ENCODE measurements at places on chromosomes 12 and 14.
A peak's percentile ranks its signal among the peaks of the same experiment; 100 is the strongest.

GRCh38 chr12:82434392-82434911 lies 76.1 kb downstream of the METTL25 start:
- DNase-seq: no peak

GRCh38 chr14:53651096-53651740 lies 305.4 kb downstream of the BMP4 start:
- no peak for DNase-seq

DNA sequence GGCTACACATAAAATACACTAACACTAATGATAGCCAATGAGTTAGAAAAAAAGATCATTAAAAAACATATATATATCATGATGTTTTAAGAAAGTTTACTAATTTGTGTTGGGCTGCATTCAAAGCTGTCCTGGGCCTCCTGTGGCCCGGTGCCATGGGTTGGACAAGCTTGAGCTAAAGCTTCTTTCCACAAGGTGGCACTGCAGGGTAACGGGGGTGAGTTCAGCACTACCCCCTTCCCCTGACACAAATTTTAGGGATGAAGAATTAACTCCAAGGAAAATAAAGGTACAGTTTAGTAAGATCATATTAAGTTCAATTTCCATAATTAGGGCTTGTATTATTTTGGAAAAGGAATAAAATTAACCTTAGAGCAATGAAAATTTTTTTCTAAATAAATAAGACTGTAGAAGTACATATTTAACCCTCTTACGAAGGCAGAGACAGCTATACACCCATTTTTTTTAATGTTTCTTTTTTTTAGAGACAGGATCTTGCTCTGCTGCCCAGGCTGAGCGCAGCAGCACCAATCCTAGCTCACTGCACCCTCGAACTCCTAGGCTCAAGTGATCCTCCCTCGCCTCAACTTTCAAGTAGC lies 38.9 kb downstream of the PPP1R13B start:
- peak; percentile 41 for DNase-seq

DNA sequence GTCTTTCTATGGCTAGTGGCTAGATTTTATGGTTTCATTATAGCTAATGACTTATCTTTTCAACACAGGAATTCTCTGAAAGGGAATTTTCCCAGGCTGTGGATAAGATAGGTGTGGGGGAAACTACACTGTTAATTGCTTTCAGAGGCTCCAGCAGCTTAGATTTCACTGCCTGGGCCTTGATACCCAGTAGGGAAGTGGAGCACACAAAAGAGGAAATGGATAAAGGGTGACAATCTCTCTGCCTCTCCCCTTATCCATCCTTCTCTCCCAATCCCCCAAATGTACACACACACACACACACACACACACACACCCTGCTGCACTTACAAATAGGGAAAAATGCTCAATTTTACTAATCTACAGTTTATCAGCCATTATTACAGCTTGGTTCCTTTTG lies 19.1 kb downstream of the SIX4 start:
- DNase-seq: no peak

DNA sequence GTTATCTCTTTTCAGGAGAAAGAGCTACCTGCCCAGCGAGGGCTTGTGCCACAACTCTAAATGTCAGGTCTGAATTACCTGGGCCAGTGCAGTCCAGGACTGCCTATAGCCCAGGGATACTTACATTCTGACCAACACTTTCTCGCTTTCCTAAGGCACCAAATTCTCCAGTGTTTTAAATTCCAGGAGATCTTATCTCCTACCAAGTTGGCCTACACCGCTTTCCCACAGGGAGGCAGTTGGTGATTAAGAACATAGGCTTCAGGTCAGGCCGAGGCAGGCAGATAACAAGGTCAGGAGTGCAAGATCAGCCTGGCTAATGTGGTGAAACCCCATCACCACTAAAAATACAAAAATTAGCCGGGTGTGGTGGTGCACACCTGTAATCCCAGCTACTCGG lies 41.1 kb downstream of the RPS29 start:
- DNase-seq: no peak

DNA sequence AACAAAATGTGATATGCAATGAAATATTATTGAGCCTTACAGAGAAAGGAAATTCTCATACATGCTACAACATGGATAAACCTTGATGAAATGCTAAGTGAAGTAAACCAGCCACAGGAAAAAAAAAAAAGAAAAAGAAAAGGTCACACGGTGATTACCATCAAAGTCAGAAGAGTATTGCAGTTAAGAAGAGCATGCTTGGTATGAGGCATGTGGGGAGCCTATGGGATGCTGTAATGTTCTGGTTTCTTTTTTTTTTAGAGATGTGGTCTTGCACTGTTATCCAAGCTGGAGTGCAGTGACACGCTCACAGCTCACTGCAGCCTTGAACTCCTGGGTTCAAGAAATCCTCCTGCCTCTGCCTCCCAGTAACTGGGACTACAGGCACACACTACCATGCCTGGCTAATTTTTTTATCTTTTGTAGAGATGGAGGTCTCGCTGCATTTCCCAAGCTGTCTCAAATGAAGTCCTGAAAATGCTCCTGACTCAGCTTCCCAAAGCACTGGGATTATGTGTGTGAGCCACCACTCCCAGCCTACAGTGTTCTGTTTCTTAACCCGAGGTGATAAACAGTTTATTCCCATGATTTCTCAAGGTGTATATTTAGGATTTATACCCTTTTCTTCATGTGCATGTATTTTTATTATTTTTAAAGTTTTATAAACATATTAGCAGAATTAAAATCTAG lies 96.2 kb downstream of the SEC23A start:
- DNase-seq: no peak

- no peak for DNase-seq
These were observed 966 bp upstream of the PCBP2 start for GRCh38 chr12:53450936-53451335.

- DNase-seq: no peak
These were observed 75.1 kb upstream of the ST8SIA1 start for GRCh38 chr12:22409377-22410164.

DNA sequence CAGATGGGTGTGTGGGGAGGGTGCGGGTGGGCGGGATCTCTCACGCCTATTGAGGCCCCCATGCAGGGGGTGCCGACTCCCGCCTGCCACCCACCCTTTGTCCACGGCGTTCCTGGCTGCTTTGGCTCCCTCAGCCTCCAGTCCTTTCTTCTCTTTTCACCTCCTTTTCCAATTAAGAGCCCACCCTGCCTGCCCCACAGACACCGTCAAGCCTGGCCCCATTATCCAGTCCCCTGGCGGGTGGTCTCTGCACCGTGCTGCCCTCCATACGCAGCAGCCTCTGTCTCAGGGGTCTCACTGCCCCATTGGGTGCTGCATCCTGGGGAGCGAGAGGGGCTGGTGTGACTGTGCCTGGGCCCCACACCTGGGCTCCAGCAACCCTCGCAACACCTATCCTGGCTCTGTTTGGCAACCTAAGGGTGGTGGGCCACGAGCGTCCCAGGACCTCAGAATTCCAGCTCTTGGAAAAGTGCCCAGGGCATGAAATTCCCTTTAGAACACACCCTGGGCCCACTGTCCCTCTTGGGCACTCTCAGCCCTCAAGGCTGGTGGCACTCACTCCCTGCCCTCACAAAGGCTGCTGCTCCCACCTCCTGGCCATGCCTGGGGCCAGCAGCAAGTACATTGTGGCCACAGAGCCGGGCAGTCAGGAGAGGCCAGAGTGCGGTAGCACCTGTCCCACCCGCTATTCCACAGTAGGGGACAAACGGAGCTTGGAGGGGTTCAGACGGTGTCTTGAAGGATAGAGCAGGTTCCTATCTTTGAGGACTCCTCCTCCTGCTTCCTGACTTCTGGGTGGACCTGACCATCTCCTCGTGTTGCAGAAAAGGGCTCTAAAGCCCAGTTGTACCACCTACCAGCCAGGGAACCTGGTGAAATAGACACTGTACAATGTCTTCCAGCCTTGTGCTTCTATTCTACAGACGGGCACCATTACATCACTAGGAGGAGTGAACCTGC lies 114.1 kb downstream of the KIF26A start:
- no peak for DNase-seq

GRCh38 chr12:52344111-52344510 lies 22.9 kb upstream of the KRT83 start:
- no peak for DNase-seq

DNA sequence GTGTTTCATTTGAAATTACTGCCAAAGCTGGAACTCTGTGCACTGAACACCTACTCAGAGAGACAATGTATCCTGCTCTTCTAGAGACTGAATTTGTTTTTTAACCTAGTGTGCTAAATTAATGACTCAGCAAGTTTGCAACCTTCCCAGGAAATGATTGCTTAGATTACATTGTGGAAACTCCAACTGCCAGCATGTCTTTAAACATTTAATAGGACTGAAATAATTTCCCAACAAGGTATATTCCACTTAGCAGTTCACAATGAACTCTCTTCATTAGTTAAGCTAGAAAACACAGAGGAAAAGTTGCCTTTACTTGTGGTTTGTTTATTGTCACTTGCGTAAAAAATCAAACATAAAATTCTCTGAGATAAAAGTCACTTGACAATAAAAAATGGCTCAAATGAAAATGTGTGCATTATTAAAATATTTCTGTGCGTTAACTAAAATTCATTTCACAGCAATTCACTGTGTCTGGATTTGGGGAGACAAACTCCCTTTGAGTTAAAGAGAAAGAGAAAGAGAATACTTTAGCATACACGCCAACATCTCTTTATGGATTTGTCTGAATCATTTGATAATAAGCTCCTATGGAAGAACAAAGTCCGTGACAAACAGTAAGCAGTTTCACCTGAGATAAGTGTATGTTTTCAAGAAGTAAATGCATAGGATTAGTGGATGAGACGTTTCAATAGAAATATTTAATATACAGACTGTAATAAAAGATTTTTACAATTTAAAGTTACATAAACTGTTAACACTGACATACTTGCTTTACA lies 284.0 kb downstream of the PRKD1 start:
- no peak for DNase-seq

GRCh38 chr14:22847661-22848341 lies 11.4 kb downstream of the MMP14 start:
- DNase-seq: no peak

DNA sequence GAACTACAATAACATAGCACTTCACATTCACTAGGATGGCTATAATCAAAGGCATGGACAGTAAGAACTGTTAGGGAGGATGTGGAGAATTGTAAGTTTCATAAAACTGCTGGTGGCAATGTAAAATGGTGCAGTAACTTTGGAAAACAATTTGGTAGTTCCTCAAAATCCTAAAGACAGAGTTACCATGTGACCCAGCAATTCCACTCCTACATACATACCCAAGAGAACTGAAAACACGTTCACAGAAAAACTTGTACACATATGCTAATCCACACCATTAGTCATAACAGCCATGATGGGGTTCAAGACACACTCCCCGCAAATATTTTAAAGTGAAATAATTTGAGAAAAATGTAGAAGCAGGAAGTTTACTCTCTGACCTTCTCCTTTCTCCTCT lies 31.7 kb downstream of the GALC start:
- no peak for DNase-seq

DNA sequence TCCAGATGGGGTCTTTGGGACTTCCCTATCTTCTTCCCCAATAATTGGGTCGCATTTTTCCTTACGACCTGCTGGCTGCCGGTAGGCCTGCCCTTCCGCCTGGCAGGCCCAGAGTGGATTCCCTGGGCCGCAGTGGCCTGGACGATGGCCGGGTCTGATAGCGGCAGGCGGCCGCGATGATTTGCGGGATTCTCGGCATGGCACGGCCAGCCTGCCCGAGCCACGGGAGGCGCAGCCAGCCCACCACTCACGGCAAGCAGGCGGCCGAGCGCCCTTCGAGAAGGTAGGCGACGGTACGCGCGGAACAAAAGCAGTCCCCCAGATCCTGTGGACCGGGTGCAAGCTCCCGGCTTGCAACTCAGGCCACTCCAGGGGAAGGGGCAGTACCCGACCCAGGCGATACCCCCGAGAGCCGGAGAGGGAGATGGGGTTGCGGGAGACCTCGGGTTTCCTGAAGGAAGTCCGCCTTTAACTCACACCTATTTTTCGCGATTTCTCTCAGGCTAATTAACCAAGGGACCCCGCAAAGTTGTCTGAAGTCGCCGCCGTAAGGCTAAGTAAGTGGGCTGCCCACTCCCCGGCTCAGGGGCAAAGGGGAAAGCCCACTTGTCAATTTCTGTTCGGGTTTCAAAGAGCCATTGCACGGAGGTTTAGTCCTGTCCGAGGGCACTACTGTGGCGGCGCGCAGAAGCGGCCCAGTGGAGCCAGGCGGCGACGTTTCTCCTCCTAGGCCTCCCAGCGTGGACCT lies 1.4 kb upstream of the GSC start:
- no peak for DNase-seq

- DNase-seq: peak; percentile 60
These were observed 10.1 kb upstream of the RTRAF start for GRCh38 chr14:51979088-51979709.

Measured in Panc1 (cell line).